ENCODE measurements at places on chromosomes 6 and 20. TPM values are rescaled to one million over a fixed set of nuclear protein-coding genes. Genes with fewer than 3 reads are reported as not detected.

The DEFB118 gene
- not detected for total RNA-seq

The GHRH gene
- total RNA-seq = not detected

The SLC22A1 gene
- 2.2 TPM for total RNA-seq

The SYCP2L gene
- total RNA-seq = 20.5 TPM

The SLC12A5 gene
- total RNA-seq = 10.4 TPM

The OXT gene
- not detected for total RNA-seq

- DNase-seq = no peak
Observed at GRCh38 chr6:148146717-148147462, 195.7 kb upstream of the SASH1 start.

GRCh38 chr6:144265390-144265789 is 19.7 kb upstream of the UTRN start:
- no peak for DNase-seq

DNA sequence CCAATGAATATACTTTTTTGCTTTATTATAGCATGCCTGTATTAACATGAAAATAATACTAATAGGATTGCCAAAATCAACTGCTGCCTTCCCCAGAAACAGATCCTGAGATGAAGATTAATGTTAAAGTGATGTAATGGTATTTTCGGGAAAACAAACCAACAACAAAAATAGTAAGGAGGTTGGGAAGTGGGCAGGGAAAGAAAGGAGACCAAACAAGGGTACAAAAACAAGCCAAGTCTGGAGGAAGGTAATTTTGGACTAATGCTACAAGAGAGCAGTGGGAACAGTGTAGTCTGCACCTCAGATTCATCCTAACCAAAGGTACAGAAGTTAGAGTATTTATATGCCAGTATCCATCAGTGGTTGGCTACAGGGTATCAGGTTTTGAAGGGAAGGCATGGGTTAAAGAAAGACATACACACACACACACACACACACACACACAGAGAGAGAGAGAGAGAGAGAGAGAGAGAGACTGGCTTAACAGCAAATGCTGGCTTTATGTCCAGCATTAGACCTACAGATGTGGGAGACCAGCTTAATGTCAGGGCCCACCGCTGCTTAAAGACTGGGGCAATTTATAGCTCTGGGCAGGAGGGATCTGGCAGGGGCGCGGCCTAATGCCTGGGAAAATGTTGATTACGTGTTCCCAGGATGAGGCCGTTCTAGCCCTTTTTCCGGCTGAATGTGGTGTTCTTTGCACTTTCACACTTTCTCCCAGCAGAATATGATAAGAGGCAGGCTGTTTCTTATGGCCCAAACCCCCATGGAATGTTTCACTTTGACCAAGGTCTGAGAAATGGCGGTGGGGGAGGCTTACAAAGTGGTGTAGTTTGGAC is 3.8 kb upstream of the SLC17A1 start:
- DNase-seq = peak; percentile 15

DNA sequence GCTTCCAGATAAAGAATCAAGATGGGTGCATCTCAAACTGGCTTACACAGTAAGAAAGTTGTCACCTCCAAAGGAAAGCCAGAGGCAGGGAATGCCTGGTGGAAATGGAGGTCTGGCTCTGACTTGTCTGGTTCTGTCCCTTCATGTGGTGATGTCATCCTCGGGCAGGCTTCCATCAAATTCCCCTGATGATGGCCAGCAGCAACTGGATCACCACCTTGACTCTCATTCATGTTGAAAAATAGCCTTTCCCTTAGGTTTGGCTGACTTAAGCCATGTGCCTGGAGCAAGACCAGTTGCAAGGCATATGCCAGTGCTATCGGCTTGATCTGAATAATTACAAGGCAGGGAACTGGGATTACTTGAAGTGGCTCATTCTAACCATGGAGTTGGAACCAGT is 28.8 kb downstream of the IMPG1 start:
- no peak for DNase-seq

DNA sequence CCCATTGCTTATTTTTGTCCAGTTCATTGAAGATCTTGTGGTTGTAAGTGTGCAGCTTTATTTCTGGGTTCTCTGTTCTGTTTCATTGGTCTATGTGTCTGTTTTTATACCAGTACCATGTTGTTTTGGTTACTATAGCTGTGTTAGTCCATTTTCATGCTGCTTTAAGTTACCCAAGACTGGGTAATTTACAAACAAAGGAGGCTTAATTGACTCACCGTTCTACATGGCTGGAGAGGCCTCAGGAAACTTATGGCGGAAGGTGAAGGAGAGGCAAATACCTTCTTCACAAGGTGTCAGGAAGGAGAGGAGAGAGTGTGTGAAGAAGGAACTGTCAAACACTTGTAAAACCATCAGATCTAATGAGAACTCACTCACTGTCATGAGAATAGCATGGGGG is 29.9 kb upstream of the FERMT1 start:
- no peak for DNase-seq

DNA sequence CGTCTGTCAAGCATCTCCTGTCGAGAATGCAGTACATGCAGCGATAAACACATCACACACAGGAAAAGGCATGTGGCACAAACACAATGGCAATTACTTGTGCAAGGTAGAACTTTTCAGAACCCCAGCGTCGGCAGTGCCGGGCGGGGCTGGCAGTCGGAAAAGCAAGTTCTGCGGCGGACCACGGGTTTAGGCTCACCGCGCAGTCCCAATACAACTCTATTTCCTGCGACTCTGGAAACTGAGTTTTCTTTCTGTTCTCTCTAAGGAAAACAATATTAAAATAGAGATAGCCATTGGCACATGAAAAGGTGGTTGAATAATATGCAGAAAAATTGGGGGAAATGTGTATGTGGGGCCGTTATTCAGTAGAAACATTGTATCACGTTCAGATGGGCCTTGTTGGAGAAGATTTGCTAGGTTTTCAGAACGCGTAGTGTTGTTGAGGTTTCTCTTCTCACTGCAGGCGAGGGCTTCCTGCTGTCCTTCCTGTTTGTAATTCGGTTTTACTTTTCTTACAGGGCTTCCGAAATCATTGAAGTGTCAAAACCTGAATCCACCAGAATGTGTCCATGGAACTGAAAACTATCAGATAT is 369.5 kb downstream of the THBS2 start:
- DNase-seq = no peak

GRCh38 chr6:44456070-44456965 is 68.8 kb downstream of the CDC5L start:
- DNase-seq = peak; percentile 52

DNA sequence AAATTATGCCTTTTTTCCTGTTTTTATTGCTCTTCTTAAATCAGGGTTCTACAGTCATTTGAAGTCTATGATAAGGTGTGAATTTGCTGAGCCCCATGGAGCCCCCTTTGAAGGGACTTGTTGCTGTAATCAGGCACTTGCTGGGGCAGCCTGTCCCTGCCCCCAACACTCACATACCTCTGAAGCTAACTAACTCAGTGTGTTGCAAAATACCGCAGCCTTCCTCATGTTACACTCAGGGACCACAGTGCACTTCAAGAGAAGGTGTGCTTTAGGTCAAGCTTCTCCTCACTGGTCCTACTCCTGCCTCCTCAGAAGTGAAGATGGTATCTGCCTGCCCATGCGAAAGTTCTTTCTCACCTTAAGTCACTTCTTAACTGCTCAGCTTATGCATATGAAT is 66.1 kb upstream of the GLP1R start:
- DNase-seq = no peak

DNA sequence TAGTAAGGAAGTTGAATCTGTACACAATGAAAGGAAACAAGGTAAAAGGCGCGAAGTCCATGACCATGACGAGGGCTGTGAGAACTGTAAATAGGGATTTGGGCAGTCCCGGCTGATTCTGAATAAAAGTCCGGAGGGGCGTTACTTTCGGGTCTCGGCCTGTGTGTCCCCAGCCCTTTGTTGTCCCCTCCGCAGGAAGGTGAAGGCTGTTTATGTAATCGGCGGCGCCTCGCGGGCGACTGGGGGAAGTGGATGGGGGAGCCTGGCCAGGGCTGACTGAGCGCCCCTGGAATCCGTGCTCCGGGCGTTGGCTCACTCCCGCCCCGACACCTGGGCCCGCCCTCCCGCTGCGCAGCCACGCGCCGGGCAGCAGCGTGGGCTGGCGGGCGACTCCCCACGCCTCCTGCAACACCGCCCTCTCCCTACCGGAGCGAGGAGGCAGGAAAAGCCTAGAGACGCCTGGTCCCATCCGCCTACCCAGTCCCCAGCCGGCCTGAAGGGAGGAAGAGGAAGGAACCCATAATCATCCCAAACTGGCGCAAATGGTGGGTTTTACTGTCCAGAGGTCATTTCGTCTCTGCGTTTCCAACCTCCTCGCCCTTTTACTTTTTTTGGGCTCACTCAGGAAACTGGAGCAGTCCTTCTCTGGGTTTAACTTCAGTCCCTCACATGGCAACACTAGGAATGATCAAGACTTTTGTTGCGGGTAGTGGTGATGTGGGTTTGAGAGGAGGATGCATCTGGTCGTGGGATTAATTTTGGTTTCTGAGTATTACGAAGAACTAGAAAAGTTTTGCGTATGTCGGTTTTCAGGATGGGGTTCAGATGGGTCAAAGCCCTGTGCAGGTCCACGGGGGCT is 12.1 kb downstream of the TRIM31 start:
- DNase-seq = no peak

DNA sequence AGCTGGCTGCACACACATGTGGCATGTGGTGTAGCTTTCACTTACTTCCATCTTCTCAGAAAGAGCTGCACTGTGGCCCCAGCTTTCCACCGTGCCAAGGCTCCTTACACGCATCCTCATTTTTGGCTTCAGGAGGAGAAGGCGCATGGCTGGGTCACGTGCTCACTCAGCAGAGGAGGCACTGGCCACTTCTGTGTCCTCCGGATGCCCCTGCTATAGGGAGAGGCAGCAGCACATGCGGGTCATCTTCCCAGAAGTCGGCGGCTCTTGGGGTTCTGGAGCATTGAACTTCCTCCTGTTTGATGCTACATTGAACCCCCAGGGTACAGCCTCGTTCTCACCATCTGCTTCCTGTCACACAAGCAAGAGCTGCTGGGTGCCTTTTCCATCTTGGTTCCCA is 111.3 kb downstream of the FAM120B start:
- no peak for DNase-seq

- no peak for DNase-seq
Observed at GRCh38 chr6:85628353-85628752, 14.3 kb downstream of the SYNCRIP start.

DNA sequence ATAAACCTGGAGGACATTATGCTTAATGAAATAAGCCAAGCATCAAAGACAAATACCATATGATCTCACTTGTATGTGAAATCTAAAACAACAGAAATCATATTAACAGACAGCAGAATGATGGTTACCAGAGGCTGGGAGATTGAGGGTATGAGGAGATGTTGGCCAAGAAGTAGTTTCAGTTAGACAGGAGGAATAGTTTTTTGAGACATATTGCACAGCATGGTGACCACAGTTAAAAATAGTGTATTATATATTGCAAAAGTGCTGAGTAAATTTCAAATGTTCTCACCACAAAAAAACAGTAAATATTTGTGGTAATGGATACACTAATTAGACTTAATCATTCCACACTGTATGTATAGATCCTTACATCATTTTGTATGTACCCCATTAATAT is 1.8 kb downstream of the GABRR1 start:
- DNase-seq = no peak

DNA sequence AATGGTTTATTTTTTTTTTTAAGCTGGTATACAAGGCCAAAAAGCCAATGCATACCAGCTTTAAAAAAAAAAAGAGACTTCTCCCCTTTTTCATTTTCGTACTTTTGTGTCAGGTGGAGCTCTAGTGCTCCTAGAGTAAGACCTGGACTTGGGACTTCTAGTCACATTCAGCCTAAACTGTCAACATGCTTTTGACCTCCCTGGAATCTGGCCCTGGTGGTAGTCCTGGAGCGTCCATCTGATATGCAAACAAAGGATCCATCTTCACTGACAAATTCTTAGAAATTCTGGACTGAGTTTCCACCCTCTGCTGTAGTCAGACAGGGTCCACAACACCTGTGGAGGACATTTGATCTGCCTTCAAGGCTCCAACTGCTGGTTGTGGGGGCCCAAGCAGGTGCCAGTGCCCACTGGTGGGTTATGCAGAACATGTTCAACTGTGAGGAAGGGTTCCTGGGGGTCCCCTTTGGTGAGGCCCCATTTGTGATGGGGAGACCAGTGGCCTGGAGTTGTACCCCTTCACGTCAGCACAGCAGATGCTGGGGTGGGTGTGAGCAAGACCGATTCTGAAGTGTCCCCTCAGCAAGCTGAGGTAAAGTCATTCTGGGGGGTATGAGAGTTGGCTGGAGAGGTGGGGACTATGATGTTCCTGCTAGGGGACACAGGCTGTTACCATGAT is 12.6 kb upstream of the PCMTD2 start:
- DNase-seq = no peak

GRCh38 chr6:69232496-69232895 is 564.3 kb downstream of the LMBRD1 start:
- peak; percentile 25 for DNase-seq
